ENCODE measurements at places on chromosomes 13 and 19.

DNA sequence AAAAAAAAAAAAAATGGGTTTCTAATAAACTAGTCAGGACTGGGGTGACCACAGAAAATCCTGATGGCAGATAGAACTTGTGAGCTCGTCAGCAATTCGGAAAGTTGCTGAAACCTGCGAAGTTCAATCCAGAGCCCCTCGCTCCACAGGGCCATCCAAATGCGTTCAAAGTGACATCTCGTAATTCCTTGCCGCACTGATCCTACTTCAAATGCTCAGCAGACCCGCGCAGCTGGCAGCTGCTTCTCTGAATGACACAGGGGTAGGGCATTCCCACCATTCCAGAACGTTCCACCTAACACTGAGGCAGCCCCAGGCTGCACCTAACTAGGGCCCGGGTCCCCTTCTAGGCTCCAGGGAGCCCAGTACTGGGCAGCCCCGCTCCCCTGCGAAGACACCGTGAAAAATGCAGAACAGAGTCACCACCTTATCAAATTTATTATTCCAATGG lies 4.8 kb upstream of the DAPK3 start:
- DNase-seq, result no peak

- DNase-seq, result no peak
Observed at GRCh38 chr13:111897846-111898215, 169.1 kb upstream of the SOX1 start.

- no peak for DNase-seq
Observed at GRCh38 chr19:32895384-32895783, 25.8 kb upstream of the SLC7A9 start.

DNA sequence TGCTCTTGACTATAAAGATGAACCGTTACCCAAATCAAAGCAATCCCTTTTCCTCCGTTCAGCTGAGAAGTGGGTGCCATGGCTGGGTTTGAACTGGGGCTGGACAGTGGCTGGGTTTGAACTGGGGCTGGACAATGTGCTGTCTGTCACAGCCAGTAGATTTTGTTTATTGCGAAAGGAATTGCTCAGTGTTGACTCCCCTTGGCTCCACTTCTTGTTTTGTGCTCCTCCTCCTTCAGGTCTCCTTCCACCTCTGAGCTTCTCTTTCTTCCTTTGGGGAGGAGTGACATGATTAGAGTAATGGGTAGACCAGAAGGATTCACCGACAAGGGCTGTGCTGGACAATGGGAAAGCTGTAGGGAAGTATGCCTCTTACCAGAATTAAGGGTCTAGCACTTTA lies 19.4 kb upstream of the MBNL2 start:
- DNase-seq, result no peak

DNA sequence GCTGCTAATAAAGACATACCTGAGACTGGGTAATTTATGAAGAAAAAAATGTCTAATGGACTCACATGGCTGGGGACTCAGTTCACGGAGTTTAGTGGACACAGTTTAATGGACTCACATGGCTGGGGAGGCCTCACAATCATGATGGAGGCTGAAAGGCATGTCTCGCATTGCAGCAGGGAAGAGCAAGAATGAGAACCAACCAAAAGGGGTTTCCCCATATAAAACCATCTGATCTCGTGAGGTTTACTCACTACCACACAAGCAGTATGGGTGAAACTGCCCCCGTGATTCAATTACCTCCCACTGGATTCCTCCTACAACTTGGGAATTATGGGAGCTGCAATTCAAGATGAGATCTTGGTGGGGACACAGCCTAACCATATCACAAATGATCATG lies 1181.2 kb downstream of the PCDH9 start:
- DNase-seq, result no peak

GRCh38 chr19:12346896-12347295 lies 13.5 kb upstream of the ZNF563 start:
- no peak for DNase-seq

DNA sequence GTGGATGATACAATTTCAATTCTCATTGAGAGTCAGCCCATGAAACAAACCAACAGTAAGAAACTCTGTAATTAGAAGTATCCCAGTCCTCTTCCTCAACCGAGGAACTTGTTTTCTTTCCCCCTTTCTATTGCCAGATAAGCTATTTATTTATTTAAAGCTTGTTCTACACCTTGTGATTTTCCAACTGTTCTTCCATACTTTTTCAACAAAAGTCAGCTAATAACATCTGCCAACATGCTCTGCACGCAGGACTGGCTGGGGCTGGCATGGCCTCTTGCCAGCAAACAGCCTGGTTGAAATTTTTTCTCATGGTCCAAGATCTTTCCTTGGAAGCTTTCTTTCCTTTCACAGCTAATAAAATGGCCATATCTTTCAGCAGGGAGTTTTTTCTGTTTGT lies 2.9 kb upstream of the IRS2 start:
- peak; percentile 10 for DNase-seq

GRCh38 chr19:24052811-24053210 lies 34.2 kb upstream of the ZNF254 start:
- no peak for DNase-seq

GRCh38 chr19:45063851-45064801 lies 12.2 kb downstream of the ZNF296 start:
- DNase-seq, result no peak

- no peak for DNase-seq
Observed at GRCh38 chr19:16496613-16496983, 404 bp downstream of the C19orf44 start.

DNA sequence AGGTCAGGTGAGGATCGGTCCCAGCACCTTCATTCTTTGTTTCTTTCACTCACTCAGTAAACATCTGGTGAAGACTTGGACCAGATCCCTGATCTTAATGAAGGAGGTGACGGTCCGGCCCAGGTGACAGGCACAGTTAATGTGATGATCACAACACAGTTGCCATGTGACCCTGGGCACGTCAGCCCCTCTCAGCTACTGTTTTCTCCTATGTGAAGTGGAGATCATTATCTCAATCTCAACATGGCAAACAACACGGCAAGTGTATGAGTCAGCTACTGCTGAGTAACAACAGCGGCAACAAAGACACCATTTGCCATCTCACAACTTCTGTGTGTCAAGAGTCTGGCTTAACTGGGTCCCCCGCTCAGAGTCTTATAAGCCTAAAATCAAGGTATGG lies 74.6 kb downstream of the GNG7 start:
- no peak for DNase-seq

- DNase-seq, result peak; percentile 30
Observed at GRCh38 chr13:75372517-75372916, 109.5 kb downstream of the TBC1D4 start.

- DNase-seq, result no peak
Observed at GRCh38 chr13:80857321-80857720, 516.4 kb upstream of the SPRY2 start.

- no peak for DNase-seq
Observed at GRCh38 chr13:41061914-41062837, 867 bp downstream of the WBP4 start.

GRCh38 chr13:25503856-25504255 lies 132.1 kb downstream of the ATP8A2 start:
- no peak for DNase-seq

DNA sequence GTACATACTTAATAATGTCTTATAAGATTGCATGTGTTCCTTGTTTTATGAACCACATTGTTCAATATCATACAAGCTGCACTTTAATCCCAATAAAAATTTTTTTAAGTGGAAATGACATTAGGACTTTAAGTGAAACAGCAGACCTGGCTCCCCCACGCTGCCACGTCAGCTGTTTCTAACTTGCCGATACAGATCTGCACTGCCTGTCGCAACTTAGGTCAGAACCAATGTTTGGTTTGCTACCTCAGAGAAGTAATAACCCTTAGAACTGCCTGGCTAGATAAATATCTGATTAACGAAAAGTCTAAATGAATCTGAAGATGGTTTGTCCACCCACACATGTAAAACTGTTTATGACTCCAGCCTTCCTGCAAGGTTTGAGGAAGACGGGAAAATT lies 327.5 kb upstream of the DACH1 start:
- no peak for DNase-seq

DNA sequence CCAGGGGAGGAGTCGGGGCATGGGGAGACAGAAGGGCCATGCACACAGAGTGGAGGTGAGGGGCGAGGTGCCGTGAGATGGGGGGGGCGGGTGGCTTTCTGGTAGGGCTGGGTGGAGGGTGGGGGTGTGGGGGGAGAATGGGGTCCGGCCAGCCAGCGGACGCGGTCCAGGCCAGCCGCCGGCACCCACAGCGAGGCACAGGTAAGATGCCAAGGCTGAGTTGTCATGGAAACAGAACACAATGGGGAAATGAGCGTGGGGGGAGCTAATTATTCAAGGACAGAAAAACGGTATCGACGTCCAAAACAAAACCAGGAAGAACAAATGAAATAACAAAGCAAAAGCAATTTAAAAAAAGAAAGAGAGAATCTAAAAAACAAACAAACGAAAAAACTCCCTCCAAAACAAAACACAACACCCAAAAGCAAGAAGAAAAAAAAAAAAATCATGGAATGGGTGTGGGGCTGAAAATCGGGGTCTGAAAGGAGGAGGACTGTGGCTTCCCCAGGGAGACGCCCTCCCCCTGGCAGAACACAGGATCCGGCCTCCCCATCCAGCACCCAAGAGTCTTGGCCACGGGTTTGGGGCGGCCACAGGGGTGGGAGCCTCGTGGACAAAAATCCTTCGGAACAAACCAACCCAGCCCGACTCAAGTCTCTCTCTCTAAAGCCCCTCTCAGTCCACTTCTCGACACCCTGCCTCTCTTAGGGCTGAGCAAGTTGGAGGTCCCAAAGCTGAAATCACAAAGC lies 92.5 kb downstream of the PTPRS start:
- peak; percentile 11 for DNase-seq

DNA sequence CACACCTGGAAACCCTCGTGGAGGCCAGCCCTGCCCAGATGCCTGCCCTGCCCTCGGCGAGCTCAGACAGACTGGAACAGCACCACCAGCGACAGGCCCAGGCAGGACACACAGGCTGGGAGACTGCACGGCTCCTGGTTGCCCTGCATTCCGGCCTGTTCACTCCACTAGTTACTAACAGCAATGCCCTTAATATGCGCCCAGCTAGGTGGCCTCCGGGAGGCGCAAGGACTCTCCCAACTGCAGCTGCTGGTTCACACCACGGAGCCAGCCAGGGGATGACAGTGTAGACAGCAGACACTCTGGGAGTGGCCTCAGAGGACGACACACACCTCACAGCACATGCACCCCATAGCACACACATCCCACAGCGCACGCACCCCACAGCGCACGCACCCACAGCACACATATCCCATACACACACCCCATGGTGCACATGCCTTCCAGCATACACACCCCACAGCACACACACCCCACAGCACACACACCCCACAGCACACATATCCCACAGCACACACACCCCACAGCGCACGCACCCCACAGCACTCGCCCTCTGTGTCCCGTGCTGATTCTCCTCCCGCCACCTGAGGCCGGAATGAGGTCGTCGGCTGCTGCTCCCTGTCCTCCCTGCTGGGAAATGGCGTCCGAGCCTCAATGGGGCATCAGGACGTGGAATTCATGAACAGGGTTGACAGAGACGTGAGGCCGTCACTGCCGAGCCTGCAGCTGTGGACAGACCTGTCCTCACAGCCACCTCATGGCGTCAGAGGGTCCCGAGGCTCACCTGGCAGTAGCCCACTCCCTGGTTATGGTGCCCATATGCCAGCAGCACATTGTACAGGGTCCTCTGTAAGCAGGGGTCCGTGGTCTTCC lies 13.6 kb downstream of the GRTP1 start:
- no peak for DNase-seq

- no peak for DNase-seq
Observed at GRCh38 chr13:24257497-24257896, 51.9 kb upstream of the C1QTNF9 start.

- DNase-seq, result no peak
Observed at GRCh38 chr13:113926951-113927660, 46.8 kb downstream of the C13orf46 start.

GRCh38 chr13:19586904-19587634 lies 25.7 kb upstream of the TPTE2 start:
- DNase-seq, result no peak

GRCh38 chr19:17220207-17220758 lies 5.1 kb downstream of the USE1 start:
- no peak for DNase-seq

DNA sequence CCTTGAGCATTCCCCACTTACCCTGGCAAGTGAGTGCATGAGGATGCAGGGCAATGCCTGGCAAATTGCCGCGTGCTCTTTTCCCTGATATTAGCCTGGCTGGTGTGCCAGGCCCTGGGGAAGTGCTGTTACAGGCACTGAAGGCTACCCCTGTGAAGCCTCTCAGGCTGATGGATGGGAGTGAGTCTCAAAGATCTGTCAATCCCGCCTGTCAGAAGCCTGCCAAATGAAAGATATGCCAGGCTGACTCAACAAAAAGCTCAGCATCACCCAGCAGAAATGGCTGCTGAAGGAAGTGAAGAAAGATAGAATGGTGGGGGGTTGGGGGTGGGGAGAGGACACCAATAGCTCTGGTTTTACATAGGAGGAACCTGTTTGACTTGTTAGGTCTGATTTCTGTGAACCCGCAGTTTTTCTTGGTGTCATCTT lies 112.1 kb downstream of the LACC1 start:
- DNase-seq, result no peak

DNA sequence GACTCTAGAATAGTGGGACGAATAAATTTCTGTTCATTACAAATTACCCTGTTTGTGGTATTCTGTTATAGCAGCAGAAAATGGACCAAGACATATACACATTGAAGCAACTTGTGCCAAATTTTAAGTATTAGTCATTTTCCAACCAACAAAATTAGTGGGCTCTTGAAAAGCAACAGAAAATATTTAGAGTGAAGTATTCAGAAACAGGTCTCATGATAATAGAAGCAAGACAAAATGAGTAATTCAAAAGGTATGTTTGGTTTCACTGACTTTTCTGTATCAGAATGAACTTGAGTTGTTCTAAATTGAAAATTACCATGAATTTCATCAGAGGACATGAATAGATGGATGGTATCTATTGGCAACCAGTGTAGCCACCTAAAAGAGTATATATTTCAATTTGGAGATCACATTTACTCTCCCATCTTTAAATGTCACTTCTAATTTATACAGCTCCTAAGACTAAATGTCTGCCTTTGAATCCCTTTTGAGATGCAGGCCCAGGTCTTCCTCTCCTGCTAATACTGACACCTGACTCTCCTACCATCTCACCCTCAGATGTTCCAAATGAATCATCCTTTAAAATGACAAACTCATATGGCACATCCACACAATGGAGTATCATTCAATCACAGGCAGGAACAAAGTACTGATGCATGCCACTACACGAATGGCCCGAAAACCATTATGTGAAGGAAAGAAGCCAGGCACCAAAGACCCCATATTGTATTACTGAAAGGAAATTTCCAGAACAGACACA lies 40.7 kb upstream of the DOCK9 start:
- no peak for DNase-seq

- no peak for DNase-seq
Observed at GRCh38 chr13:93715866-93716265, 489.3 kb downstream of the GPC6 start.

GRCh38 chr13:23639674-23640073 lies 69.5 kb downstream of the TNFRSF19 start:
- DNase-seq, result no peak

DNA sequence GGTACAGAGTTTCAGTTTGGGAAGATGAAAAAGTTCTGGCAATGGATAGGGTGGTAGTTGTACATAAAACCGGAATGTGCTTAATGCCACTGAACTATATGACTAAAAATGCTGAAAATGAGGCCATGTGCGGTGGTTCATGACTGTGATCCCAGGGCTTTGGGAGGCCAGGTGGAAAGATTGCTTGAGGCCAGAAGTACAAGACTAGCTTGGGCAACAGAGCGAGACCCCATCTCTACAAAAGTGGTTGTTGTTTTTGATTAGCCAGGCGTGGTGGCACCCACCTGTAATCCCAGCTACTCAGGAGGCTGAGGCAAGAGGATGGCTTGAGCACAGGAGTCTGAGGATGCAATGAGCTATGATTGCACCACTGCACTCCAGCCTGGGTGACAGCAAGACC lies 12.8 kb downstream of the SMAD9 start:
- DNase-seq, result no peak

Measured in COR-L47 (cell line).